ENCODE measurements at places on chromosomes 16 and 17.
A peak's percentile ranks its signal among the peaks of the same experiment; 100 is the strongest.

- DNase-seq, result no peak
Measured at GRCh38 chr17:30696234-30696633, 128.3 kb downstream of the CRLF3 start.

DNA sequence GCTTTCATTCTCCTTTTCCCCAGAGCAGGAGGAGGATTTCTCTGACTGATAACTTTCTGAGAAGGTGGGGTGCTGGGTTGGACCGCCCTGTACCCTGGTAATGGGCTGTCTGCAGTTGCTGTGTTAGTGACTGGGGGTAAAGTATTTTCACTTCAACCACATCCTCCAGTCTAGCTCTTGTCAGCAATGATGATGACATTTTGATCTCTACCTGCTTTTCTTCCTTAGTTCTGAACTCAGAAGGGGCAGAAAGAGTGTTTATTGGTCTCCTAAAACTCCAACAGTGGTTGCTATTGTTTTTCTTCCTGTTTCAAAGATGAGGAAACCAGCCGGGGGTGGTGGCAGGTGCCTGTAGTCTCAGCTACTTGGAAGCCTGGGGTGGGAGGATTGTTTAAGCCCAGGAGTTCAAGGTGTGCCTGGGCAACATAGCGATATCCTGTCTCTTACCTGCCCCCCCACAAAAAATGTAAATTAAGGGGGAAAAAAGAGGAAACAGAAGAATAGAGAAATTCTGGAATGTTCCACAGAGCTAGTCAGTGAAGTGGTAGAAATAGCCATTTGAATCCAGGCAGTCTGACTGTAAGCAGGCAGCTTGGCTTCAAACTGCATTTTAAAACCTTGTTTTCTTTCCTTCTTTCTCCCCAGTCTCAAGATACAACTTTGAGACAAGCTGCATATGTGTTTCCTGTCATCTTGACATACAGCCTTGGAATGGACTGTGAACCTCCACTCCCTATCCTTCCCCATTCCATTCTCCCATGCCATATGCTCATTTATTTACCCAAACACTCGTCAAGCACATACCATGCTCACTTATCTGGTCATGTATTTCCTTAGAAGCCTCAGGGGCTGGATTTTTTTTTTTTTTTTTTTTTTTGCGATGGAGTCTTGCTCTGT lies 3.3 kb upstream of the N4BP1 start:
- peak; percentile 40 for DNase-seq

DNA sequence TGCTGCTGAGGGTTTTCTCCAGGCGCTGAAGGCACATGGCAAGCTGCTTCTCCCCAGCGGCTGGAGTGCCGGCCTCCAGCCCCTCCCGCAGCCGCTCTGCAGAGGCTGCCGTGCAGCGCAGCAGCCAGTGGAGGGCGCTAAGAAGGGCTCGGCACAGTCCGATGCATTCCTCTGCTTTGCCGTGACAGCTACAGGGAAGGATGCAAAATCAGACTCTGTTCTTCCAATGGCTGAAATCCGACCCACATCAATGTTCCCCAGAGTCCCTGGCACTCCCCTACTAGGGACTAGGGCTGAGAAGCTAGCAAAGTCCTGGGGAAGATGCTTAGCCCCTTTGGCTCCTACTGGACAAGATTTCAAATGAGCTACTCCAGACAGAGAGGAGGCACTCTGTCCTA lies 19.0 kb downstream of the MED24 start:
- no peak for DNase-seq

GRCh38 chr16:89325861-89326471 lies 108.5 kb downstream of the ZNF778 start:
- DNase-seq, result no peak

DNA sequence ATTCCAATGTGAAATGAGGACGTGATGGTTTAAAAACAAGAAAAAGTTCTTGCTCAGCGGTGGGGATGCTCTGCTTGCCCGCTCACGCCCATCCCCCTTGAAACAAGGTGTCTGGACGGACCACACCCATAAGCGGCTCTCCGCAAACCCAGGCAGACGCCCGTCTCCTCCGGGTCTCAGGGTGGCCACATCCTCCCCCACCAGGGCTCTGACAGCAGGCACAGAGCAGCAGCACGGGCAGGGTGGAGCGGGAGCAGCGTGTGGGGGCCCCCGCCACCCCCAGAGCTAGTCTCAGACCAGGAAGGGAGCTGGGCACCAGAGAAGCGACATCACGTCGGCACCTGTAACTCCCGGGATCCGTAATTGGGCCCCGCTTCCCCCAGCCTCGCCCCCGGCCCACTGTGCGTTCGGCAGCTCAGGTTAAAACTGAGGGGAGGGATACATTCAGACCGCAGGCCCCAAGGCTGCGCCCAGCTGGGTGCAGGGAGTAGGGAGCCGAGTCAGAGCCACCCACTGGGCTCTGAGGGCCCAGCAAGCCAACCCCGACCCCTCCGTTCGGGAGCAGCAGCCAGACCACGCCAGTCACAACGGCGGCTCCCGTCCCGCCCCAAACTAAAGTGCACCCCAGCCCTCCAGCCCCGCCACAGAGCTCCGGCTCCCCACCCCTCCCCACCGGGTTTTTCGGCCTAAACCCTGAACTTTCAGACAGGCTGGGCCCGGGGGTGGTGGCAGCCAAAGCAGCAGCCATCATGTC lies 22.0 kb downstream of the CLUH start:
- DNase-seq, result no peak

GRCh38 chr17:76309461-76309860 lies 1.4 kb upstream of the QRICH2 start:
- no peak for DNase-seq

Data from stimulated activated CD8-positive, alpha-beta memory T cell treated with anti-CD3 and anti-CD28 coated beads, Interleukin-4, amount 100 ng/mL, for 4 hours (primary cell).